Left cardiac atrium (tissue), 4 donors: ENCODE measurements at places on chromosomes 3 and 15. TPM values are rescaled to one million over a fixed set of nuclear protein-coding genes. Genes with fewer than 3 reads are reported as not detected.

The SCG3 gene
- 0.15 TPM for total RNA-seq

DNA sequence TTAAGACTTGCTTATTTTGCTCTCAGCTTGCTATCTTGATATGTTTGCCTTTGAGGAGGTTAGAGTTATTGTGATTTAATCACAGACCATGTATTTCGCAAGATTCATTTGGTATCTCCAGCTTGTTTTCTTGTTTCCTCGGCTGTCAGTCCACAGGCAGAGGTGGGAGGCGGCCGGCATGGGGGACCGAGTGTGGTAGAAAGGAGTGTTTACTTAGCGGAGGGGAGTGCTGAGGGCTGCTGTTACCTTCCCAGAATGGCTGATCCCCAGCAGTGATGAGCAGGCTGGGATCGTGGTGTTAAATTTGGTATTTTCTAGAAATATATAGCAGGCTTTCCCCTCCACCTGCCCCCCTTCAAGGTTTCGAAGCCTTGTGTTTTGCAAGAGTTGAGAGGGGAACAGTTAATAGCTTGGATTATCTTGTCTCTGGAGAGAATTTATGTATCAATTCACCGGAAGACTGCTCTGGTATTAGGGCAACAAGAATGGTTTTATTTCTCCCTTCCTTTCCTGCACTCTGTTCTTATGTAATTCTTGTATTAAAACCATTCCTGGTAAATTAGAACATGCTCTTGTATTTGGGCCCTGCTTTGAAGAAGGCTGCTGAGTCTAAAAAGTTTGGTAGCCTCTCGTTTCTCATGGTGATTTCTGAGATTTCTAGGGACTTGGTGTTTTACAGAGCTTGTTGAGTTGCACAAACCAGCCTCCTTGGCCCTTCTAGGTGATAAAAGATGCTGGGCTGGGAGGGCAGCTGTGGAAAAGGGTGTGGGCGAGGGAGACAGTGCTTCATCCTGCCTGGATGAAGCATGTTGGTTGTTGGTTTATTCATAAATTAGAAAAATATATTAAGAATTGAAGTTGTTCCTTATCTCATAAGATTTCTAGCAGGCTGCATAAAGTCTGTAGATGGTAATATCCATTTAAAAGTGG is 151.4 kb downstream of the IGF1R start:
- DNase-seq = no peak

DNA sequence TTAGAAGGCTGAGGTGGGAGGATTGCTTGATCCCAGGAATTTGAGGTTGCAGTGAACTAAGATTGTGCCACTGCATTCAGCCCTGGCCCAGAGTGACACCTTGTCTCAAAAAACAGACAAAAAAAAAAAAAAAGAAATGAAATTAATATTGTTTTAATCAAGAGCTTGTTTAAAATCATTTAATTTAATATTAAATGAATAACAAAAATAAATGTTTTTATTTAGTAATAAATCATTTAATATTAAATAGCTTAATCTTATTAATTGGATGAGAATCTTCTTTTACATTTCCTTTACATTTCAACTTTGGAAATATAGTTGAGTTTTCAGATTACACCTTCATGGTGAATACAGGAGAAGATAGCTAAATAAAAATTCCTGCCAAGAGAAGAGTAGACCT is 29.7 kb downstream of the TNIK start:
- no peak for DNase-seq

The GRK7 gene
- total RNA-seq = not detected

- no peak for DNase-seq
These were observed 11.5 kb downstream of the MB21D2 start for GRCh38 chr3:192905980-192906678.

- DNase-seq = no peak
These were observed 88.2 kb downstream of the IGSF11 start for GRCh38 chr3:118946449-118946848.

GRCh38 chr3:39637807-39638206 is 170.3 kb downstream of the MOBP start:
- no peak for DNase-seq

DNA sequence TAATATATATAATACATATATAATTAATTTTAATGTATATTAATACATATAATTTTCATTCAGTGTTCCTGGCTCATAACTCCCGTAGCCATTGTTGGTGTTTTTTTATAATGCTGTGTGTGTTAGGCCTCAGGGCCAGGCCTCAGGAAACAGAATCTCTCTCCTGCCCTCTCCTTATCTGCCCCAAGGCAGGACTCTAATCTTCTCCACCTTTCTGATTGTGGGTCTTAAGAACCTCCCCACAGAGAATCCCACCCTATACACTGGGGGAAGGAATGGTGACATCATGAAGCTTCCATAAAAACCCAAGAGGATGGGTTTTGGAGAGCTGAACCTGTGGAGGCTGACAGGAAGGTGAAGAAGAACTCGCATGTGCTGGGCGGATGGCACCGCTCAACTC is 4.0 kb upstream of the FMN1 start:
- DNase-seq = no peak

- peak; percentile 56 for DNase-seq
These were observed 32.2 kb downstream of the ATP10A start for GRCh38 chr15:25830844-25831451.

DNA sequence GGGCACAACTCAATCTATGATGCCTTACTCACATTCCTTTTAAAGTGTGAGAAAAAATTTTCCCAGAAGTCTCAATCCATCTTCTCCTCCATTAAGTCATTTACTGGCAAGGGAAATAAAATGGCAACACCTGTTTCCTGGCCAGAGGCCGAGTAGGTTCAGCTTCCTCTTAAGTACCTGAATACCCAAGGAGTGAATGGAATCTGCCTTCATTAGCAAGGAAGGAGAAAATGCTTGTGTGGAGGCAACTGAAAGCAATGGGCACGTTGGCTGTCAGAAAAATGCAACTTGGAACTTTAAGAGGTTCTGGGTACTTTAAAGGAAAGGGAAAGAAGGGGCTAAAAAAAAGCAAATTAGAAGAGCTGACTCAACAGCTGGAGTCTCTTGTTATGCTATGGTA is 423.6 kb upstream of the ARL6 start:
- DNase-seq = no peak

- no peak for DNase-seq
These were observed 1.2 kb downstream of the SETD2 start for GRCh38 chr3:47162697-47163168.

DNA sequence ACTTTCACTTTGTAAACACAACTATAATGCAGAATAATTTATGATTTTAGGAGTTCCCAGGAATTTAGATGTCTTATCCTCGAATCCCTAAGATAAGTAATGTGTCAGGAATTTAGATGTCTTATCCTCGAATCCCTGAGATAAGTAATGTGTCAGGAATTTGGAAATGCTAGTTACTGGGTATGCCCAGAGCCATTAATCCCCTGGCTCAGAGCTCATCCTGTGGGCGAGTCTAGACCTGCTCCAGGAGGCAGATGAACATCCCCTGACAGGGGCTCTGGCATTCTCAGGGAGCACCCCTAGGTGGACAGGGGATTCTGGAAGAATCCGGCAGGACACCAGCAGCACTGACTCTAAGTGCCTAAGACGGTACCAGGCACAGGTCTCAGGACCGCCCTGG is 163.3 kb downstream of the ARRDC4 start:
- no peak for DNase-seq

- DNase-seq = no peak
These were observed 116.4 kb downstream of the EBLN2 start for GRCh38 chr3:73177827-73178226.

GRCh38 chr3:80018375-80018774 is 250.6 kb upstream of the ROBO1 start:
- no peak for DNase-seq

GRCh38 chr15:39321977-39322376 is 258.9 kb upstream of the THBS1 start:
- DNase-seq = no peak

DNA sequence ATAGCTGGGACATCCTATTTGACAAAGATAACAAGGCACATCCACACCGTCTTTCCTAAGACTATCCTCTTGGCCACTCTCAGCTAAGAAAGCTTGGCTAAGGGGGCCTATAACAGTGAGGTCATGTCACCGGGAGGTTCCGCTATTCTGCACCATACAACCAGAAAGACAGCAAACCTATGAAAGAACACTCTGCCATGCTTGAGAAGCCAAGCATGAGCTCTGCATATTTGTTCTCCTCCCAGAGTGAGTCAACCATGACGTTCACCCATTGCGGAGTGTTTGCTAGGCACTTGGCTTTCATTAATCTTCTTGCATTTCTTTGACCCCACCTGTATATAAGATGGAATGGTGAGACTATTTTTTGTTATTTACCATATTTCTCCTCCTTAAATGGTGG is 141.2 kb downstream of the GMNC start:
- no peak for DNase-seq

DNA sequence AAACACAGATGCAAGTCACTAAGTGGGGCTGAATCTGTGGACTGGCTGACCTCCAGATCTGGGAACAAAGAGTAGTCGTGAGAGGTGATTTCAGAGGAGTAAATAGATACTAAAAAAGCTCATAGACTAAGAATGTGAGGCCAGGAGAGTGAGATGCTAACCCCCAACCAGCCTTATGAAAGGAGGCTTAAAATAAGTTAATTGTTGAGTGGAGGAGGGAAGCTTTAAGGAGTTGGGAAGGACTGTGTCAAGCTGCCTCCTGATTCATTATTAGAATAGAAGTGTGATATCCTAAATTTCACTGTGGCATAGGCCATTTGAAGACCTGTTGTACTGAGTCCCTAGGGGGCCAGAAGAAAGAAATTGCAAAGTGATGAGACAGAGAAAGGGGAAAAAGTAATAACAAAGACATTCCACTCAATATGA is 107.6 kb downstream of the RBPMS2 start:
- DNase-seq = no peak

- no peak for DNase-seq
These were observed 58.8 kb downstream of the ASB7 start for GRCh38 chr15:100661156-100661555.
